ENCODE measurements at places on chromosomes 3 and 15.

- no peak for DNase-seq
Measured at GRCh38 chr3:146052791-146053310, 108.1 kb downstream of the PLOD2 start.

- no peak for DNase-seq
Measured at GRCh38 chr15:67931861-67932260, 92.0 kb upstream of the RNU6-1 start.

DNA sequence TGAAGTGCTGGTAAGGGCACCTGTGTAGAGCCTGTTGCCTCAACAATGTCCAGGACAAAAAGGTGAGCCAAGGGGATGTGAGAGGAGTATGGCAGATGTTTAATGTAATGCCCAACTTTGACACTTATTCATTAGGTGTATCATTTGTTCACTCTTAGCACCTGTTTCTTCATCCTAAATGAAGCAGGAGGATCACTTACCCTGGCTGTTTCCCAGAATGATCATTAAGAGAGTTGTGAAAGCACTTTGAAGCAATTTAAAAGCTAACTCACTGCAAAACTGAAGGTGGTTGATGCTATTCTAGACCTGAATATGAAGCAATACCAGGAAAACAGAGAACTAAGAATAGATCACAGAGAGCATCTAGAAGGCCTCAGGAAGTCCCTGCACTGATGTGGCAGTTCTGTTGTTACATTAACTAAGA, 3.4 kb upstream of the HHLA2 start:
- no peak for DNase-seq

- DNase-seq, result no peak
Measured at GRCh38 chr3:119570229-119570628, 9.1 kb upstream of the ADPRH start.

DNA sequence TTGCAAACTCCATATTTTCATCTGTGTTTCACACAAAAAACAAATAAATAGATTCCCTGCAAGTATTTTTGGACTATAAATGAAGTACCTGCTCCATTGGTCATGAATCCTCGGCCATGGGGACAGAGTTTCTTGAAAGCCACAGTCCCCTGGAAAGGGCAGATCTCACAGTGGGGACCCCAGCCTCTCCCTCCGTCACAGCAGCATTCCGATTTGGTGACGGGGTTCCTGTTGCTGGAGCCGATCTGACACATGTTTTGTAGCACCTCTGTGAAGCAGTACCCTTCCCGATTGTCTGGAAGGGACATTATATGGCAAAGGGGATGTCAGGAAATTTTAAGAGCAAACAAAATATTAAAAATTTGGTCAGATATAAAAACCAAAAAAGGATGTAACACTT, 96.2 kb downstream of the DUT start:
- no peak for DNase-seq

DNA sequence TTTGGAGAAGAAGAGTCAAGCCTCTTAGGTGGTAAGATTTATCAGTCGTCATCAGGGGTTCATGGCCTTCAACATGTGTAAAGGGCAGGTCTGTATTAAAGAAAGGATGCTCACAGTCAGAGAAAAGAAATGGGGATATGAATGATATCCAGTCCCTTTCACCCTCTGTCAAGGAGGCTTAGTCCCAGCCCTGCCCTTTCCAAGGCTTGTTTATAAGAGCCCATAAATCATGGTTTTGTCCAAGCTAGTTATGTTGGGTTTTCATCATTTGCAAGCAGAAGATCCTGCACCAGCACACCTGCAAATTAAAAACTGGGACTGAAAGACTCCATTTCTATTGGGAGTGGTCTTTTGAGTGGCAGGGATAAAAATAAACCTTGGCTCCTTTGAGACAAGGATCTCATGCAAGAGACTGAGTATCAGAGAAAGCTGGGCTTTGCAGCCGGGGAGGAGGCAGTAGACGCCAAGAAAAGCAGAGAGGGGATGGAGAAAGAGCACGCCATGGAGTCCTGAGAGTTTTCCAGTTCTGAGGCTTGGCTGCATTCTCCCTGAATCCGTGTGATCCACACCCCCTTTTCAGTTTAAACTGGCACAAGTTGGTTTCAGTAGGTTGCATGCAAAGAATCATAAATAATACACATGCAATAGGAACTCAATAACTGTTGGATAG, 12.6 kb upstream of the PDIA5 start:
- DNase-seq, result no peak
